ENCODE measurements at places on chromosomes 6 and 20.

- no peak for DNase-seq
Observed at GRCh38 chr6:169273511-169273910, 19.9 kb upstream of the THBS2 start.

DNA sequence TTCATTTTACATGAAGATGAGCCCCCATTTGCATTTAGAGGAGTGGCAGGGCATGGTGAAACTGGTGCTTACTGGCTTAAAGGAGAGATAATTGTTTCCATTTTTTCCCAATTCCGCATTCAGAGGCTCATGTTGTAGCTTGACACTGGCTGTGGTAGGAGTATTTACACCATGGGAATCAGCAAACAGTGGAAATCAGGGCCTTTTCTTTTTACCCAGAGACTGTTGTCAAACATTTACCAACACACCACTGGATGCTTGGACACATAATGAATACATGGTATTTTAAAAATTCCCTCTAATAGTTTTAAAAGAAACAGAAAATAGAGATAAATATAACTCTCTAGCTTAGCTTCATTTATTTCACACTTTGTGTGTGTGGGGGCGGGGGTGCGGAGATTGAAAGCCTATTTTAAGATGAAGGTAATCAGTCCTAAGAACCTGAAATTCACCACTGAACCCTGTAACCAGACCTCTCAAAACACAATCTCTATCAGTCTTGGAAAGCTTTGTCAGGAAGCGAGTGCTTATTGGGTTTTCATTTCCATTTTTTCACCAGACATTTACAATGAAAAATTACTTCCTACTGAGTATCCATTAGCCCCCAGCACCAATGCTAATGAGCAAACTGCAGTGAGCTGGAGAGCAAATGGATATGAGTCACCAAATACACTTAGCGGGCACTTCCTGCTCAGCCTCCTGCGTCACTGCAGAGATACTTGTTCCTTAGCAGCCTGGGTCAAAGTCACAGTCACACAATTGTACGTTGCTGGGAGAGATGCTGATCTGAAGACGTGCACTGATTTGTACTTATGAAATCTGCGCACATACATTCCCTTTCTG, 532.0 kb downstream of the BCKDHB start:
- no peak for DNase-seq

GRCh38 chr6:158777510-158777909, 41.7 kb downstream of the EZR start:
- DNase-seq = no peak

- no peak for DNase-seq
Observed at GRCh38 chr6:72219536-72219935, 333.2 kb downstream of the RIMS1 start.

GRCh38 chr6:158970640-158971275, 29.2 kb downstream of the RSPH3 start:
- DNase-seq = no peak

DNA sequence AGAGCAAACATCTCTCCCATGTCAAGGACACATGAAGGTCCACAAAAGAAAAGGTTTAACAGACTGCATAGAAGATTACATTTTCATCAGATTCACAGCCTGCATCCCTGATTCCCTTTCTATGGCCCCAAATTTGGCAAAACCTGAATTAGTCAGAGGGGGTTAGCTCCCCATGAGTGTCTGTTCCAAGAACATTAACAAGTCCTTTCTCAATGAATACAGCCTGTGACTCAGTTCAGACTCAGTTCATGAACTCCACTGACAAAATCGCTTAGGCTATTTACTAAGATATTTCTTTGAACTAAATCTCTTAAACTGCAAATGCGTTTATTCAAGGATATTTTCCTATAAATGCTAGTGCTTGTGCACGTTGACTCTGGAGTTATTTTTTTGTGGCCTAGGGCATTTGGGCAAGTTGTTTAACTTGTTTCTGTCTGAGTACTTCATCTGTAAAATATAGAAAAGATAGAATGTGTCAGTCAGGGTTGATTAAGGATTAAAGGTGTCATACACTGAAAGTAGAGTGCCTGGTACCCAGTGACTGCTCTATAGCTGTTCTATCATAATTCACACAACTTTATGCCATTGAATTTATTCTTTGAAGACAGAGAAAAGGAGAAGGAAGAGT, 422.6 kb downstream of the HTR1B start:
- no peak for DNase-seq

- DNase-seq = no peak
Observed at GRCh38 chr20:53150532-53150931, 178.4 kb downstream of the TSHZ2 start.

DNA sequence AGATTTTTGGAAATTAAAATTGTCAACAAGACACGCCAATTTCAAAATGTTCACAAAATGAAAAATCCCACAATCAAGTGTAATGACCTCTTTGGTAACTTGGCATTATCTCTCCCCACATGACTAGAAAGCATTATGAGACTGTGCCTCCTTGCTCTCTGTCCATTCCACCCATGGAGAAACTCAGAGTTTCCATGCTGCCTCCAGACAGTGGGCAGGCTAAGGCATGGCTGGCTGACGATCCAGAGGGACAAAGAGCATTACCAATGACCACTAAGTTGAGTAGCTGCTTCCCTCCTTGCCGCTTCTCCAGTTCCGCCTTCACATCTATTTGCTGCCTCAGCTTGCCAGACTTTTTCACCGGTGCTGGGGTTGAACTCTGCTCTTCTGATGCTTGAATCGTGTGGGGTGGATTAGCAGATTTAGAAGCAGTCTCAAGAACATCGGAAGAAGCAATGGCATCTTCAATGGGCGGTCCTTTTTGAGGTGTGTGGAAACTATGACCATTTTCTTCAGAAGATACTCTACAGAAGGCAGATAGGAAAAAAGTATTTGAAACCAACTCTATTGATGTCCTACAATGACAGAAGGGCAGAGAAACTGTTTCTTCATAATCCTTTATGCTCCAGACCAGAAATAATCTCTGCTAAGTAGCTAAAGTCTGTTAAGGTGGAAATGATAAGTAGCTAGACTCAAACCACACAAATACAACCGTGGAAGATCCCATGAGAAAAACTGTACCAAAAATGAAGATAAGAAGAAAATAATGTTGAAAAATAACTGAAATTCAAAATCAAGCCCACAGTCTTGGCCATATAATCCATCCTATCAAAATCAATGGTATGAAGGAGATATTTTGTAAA, 47.5 kb upstream of the ALDH8A1 start:
- DNase-seq = no peak

DNA sequence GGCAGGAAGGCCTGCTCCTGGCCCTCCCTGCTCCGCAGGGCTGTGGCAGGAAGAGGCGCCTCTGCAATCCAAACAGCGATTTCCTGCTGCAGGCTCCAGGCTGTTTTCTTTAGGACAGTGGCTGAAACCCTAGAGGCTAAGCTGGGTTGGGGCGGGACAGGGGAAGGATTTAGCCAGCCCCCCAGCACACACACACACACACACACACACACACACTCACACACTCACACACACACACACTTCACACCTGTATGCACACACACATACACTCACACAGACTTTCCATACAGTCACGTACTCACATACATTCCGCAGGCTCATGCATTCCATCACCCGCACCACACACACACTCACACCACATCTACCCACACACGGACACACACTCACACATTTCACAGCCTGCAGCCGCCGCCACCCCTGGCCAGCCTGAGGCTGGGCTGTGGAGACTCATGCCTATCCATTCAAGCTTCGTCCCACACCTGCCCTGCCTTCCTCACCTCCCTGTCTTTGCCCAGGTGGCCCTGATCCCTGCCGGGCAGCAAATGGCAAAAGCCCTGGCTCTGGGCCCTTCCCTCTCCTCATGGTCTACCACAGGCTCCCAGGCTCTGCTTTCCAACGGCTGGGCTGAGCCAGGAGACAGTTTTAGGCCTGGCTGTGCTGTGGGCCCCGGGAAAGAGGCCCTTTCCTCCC, 17.9 kb downstream of the MDFI start:
- no peak for DNase-seq

- peak; percentile 79 for DNase-seq
Observed at GRCh38 chr20:51480507-51481270, 61.8 kb downstream of the NFATC2 start.
